Activated naive CD4-positive, alpha-beta T cell treated with Interleukin-2 at 50 U/mL for 16 hours (primary cell): ENCODE measurements at places on chromosomes 3 and 15.
A peak's percentile ranks its signal among the peaks of the same experiment; 100 is the strongest.

- DNase-seq, result no peak
Observed at GRCh38 chr3:160213191-160213590, 12.0 kb upstream of the C3orf80 start.

GRCh38 chr3:129598000-129598381, 8.5 kb downstream of the PLXND1 start:
- DNase-seq, result no peak

DNA sequence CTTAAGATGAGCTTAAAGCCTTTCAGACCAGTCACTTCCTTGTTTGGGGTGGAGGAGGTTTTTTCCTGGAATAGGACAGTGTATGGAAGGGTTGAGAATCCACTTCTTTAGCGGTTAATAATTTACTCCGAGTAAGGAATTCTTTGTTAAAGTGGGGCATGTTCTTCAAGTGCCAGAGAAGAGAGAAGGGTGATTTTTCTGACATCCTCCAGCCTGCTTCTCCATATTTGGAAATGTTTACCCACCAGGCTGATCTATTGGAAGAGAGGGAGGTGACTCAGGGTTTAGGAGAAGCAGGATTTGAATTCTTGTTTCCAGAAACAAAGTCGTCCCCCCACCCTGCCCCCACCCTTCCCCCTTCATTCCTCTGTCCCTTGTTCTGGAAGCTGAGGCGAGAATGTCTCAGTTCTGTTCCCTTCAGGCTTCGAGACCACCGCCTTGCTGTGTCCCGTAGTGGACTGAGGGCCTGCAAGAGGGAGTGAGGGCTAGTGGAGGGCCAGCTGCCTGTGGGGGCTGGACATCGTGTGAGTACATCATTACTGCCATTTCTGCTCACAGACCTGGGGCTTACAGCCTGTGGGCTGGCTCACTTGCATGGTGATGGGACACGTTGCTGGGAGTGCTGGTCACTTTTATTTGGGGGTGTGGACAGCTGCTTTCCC, 58.5 kb downstream of the LPP start:
- DNase-seq, result no peak

DNA sequence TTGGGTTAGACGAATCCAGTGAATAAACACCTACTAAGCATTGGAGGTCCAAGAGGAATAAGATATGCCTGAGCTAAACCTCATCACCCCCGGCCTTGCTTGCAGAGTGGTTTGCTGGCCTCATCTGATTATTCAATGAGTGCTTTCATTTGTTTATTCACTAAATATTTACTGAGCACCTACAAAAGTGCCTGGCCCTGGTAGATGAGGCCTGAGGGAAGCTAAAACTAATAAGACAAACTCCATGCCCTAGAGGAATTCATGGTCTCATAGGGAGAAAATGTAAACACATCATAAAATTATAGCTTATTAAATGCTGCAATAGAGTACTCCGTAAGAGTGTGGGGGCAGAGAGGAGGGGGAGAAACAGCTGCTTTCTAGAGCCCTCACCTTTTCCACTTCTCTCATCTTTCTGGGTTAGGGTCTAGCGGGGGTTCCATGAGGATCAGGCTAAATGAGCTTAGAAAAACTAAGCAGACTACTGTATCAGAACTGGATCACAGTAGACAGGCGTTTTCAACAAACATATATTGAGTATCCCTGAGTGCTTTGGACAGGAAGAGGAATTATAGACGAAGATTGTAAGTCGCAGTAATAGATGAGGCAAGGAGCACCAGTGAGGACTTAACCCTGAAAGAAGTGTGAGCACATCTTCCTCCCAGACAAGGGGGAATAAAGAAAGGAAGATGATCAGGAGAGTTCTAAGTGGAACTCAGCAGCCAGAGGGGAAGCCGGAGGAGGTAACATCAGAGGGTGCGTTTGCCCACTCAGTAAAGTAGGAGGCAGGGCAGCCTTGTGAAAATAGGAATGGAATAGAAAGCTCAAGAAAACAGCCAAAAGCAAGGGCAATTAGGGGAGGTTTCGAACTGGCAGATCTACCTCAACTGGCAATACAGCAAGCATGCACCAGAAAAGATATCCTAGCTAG, 31.5 kb upstream of the LAMP3 start:
- no peak for DNase-seq

DNA sequence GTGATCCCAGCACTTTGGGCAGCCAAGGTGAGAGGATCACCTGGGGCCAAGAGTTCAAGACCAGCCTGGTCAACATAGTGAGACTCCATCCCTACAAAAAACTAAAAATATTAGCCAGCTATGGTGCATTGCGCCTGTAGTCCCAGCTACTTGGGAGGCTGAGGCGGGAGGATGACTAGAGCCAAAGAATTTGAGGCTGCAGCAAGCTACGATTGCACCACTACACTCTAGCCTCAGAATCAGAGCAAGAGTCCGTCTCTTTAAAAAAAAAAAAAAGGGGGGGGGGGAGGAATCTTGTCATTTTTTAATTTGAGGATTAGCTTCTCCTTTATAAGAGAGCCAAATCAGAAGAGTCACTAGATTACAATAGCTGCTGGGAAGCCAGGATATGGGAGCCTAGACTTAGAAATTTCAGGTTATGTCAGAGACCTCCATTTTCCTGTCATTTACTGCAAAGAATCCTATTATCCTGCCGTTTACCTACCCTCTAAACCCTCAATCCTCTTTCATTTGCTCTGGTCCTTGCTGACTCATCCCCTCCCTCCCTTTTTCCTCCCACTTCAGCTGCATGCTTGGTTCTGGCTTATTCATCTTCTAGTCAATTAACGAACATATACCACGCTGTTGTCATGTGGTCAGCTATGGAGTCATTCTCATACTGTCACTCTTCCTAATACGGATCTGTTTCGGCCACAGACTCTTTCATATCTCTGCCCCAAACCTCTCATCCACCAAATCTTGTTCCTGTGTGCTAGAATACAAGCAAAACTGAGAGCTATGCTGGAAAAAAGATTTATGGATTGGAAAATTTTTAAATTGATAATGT, 83.8 kb upstream of the PPIB start:
- peak; percentile 64 for DNase-seq

DNA sequence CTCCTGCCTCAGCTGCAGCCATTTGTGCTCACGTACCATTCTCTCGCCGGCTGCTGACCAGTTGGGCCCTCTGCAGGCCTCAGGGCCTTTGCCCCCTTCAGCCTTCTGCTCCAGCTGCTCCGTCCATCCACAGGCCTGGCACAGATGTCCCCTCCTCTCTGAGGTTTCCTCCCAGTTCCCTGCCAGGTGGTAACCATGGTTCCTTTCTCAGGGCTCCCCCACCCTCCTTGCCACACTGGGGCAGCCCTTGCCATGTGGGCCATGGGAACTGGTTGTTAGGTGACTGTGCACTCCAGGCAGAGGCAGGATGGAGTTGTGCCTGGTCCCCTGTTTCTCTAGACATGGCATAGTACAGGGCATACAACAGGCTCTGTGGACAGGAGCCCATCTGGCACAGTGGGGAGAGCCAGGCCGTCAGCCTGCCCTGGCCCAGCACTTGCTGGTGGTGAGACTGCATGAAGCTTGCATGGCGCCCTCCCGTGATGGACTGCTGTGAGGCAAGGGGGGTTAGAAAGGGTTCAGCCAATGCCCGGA, 148.9 kb downstream of the DNAJB8 start:
- DNase-seq, result no peak

DNA sequence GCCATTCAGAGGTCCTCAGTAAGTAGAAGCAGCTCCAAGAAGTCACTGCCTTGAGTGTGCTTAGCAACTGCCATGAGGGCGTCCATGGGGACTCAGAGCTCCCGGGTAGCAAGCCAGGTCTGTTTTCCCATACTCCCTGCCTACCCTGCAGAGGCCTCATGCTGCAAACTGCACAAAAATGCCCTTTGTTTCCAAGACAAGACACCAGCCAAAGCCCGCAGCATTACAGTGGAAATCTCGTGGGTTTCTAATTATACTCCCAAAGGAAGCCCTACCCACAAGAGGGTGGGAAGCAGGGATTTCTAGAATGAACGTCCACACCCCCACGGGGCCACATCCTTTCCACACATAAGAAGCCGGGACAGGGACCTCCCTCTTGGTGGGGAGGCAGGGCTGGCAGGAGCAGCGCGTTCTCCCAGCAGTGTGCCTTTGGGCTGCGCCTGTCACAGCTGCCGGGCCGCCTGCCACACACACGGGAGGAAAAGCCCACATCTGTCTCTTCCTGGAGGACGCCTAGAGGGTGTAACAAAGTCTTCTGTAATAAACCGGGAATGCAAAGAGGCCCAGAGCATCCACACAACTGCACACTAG, 31.1 kb downstream of the FAM174B start:
- no peak for DNase-seq

DNA sequence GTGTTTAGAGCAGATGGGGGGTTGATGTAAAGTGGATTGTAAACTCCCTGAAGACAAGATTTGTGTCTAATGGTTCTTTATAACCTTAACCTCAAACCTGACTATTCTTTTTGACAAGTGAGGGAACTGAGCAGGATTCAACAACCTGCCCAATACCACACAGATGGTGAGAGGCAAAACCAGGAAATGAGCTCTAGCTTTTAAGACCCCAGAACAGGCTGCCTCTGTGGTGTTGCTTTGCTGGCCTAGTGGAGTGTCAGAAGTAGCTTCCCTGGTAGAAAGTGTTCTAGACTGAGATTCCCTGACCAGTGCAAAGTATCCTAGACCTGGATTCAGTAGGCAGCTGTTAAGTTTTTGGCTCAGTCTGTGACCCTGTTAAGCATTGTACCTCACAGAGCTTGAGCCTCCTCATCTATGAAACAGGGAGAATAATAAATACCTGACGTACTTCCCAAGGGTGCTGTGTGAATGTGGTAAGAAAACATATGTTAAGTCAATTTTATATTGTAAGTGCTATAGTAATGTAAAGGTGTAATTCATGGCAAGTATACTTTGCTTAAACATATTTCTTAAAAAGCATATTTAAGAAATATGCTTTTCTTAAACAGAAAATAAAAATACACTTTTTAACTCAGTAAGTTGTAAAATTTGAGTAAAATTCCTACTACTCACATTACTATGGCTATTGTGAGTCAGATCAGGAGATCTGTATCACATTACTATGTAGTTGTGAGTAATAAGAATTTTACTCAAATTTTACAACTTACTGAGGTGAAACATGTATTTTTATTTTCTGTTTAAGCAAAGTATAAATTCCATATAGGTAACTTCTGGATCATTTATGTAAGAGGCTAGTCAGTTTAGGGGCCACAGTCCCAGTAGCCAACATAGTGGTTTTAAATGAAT, 8.8 kb downstream of the GPR87 start:
- no peak for DNase-seq

- DNase-seq, result no peak
Observed at GRCh38 chr3:56867671-56868070, 65.9 kb upstream of the ARHGEF3 start.

- DNase-seq, result no peak
Observed at GRCh38 chr3:181561139-181562031, 150.3 kb upstream of the SOX2 start.

DNA sequence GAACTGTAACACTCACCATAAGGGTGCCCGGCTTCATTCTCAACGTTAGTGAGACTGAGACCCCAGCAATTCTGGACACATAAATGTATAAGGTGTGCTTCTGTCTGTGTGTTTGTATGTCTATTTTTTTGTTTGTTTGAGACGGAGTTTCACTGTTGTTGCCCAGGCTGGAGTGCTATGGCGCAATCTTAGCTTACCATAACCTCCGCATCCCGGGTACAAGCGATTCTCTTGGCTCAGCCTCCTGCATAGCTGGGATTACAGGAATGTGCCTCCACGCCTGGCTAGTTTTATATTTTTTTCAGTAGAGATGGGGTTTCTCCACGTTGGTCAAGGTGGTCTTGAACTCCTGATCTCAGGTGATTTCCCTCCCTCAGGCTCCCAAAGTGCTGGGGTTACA, 43.3 kb upstream of the C2CD4B start:
- no peak for DNase-seq

DNA sequence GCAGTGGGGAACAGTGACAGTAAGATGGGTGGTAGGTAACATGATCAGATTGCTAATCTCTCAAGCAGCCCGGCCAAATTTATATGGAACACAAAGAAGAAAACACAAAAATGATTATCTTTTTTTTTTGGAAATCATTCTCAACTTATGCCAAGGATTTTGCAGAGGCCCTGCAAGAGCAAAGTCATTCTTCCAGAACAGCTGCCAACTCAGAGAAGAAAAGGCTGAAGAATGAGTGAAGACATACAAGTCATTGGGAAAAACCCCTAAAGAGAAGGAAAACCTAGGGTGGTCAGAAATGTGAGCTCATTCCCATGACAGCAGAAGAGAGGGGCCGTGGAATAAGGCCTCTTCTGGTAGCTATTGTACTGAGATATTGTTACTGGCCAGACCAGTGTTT, 246.7 kb downstream of the SHOX2 start:
- DNase-seq, result no peak

DNA sequence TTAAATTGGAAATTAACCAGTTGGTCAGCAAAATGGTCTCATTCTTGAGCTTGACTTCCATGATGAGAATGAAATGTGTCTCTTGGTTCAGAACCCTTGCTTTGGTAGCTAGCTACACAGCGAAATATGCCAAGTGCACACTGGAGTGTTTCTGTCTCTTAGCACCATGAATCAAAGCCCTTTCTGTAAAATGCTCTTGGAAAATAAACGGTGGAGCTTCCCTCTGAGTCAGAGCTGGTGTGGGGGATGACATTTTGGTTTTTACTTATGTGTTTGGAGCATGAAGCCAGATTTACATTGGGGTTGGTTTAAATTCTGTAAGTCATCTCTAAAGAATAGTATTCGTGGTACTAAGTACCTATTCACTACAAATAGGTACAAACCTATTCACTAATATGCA, 85.1 kb upstream of the NANOGP8 start:
- DNase-seq, result no peak

DNA sequence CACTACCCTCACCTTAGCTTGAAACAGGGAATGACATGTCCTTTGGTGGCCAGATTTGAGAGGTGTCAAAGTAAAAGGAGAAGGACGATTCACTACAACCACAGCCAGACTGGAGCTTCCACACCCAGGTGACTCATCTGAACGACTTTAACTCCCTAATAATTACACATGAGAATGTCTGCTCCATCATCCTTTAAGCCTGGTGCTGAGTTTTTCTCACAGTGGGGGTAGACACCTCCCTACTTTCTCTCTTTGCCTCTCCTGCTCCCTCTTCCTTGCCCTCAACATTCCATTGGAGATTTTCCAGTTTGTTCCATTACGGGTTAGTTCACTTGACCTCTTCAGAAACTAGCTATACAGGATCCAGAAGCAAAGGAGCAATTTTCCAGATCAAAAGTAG, 154.3 kb upstream of the BHLHE40 start:
- no peak for DNase-seq

- no peak for DNase-seq
Observed at GRCh38 chr15:96549136-96549535, 218.6 kb downstream of the NR2F2 start.

- no peak for DNase-seq
Observed at GRCh38 chr3:134598763-134599545, 51.9 kb downstream of the KY start.

- no peak for DNase-seq
Observed at GRCh38 chr3:169953462-169954141, 13.0 kb upstream of the SEC62 start.
